Epithelial cell of prostate (primary cell): ENCODE measurements at places on chromosomes 4 and X.

- DNase-seq: no peak
Measured at GRCh38 chrX:23616361-23616760, 50.9 kb upstream of the PRDX4 start.

GRCh38 chrX:136064661-136065043, 79.4 kb downstream of the SLC9A6 start:
- DNase-seq: no peak

DNA sequence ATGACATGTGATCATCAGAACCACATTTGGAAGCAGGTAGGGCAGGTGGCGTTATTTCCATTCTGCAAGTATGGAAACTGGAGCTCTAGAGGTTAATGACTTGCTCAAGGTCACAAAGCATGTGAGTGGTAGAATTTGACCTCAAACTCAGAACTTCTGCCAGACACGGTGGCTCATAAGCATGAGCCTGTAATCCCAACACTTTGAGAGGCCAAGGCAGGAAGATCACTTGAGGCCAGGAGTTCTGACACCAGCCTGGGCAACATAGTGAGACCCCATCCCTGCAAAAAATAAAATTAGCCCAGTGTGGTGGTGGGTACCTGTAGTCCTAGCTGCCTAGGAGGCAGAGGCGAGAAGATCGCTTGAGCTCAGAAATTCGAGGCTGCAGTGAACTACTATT, 139.2 kb downstream of the PALLD start:
- no peak for DNase-seq

GRCh38 chrX:141320801-141321200, 78.5 kb upstream of the SPANXC start:
- no peak for DNase-seq

GRCh38 chrX:101219864-101220346, 319 bp downstream of the DRP2 start:
- DNase-seq: no peak

DNA sequence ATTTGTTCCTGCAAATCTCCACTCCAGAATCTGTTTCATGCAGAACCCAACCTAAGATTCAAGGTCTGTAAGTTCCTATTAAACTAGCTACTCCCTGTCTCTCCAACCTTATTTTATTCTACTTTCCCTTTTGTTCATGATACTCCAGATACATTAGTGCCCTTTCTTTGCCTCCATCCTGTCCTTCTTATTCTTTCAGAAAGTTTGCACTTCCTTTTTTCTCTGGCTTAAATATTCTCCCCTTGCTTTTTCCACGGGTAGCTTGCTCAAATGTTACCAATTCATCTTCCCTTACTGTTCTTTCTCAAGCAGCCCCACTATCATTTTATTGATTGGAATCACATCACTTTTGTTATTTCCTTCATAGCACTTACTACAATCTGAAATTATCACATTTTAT, 72.1 kb downstream of the CAMK2D start:
- DNase-seq: no peak

GRCh38 chr4:56981795-56982201, 3.1 kb downstream of the POLR2B start:
- no peak for DNase-seq

- DNase-seq: peak; percentile 24
Measured at GRCh38 chr4:61532336-61533000, 332.3 kb downstream of the ADGRL3 start.

DNA sequence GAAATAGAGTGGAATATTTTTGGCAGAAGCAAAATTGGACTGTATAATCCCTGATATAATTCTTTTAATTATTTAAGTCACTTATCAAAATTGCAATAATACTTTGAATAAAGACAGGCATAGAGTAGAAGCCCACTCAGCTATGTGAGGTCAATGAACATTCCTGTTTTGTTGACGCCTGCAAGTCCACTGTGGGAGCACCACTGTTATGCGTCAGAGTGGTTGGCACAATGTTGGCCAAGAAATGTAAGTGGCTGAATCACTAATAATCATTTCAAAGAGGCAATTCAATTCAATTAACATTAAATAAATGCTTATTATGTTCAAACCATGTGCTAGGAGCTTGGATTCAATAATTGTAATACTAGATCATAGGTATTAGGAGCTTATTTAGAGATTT, 221.0 kb downstream of the SPCS3 start:
- no peak for DNase-seq

DNA sequence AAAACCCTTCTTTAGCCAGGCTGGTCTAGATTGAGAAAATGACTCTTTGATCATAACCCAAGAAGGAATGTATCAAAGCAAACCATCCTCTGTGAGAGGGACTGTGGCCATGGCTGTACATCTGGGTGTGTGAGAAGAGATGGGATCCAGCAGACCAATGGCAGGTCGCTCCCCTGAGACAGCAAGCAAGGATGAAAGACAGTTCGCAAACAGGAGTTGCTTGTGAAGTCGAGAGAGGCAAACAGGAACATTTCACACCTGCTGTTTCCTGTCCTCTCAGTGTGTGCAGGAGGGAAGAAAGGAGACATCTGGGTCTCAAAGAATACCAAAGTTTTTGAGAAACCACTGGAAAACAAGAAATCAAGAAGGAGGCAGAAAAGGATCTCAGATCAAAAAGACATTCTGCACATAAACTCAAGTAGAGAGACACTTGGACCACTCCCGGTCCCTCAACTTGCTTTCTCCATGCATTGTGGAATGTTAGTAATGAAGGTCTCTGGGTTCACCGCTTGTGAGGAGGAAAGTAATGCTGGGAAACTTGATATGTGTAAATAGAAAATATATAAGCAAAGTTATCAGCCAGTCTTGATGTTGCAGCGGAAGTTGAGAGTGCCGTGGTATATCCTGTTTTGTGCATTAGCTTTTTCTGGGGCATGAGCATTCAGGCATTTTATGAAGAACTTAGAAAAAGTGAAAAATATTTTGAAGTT, 327.5 kb downstream of the BMPR1B start:
- DNase-seq: no peak

GRCh38 chrX:78314561-78314960, 12.8 kb downstream of the CYSLTR1 start:
- DNase-seq: peak; percentile 63

GRCh38 chr4:168868044-168868781, 141.8 kb downstream of the CBR4 start:
- DNase-seq: peak; percentile 55

- no peak for DNase-seq
Measured at GRCh38 chr4:161696944-161697343, 466.9 kb downstream of the FSTL5 start.

- DNase-seq: no peak
Measured at GRCh38 chrX:49155243-49155899, 7.2 kb upstream of the MAGIX start.

- no peak for DNase-seq
Measured at GRCh38 chr4:147730333-147730732, 1.6 kb upstream of the ARHGAP10 start.

DNA sequence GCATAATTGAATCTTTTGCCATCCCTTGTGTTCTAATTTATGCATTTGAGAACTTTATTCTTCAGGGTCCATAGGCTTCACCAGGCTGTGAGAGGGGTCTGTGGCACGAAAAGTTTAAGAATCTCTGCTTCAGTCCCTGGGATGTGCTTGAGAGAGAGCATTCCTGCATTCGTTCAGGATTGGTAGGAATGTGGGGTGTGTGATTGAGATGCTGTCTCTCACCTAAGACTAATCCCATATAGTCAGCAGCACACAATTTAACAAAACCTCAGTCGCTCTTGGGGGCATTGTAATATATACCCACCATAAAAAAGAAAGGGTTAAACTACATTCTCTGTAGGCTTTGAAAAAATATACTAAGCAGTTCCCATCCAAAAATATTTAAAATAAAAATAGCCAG, 41.7 kb downstream of the PTTG2 start:
- DNase-seq: no peak

GRCh38 chr4:80507507-80507906, 172.0 kb downstream of the CFAP299 start:
- DNase-seq: no peak

- no peak for DNase-seq
Measured at GRCh38 chr4:77473509-77473908, 132.1 kb upstream of the CXCL13 start.

DNA sequence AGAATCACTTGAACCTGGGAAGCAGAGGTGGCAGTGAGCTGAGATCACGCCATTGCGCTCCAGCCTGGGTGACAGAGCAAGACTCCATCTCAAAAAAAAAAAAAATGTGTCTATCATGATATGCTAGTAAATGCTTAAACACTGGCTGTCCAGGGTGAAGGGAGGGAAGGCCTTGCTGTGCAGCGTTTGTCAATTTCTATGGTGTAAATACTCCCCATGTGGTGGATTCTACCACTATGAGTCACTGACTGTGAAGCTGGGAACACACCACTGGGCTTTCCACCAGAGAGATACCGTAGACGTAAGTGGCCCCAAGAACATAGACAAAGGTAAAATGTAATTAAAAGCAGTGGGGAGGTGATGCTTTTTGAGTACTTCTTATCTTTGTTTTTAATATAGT, 51.3 kb upstream of the LEF1 start:
- no peak for DNase-seq

DNA sequence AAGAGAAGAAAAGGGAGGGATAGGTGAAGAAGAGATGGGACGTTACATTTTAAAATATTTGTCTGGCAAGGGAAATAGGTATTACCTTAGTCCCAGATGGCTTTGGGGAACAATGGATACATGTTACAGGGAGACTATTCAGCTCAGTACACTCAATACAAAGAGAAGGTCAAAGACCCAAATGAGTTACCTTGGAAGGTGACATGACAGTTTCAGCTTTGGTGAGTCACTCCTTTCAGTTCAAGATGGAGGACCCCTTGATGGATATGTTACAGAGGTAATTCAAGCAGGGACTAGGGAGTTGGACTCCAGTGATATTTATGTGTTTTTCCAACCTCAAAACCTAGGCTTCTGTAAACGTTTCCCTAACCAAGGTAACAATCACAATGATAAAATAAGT, 5.0 kb downstream of the NOA1 start:
- no peak for DNase-seq

DNA sequence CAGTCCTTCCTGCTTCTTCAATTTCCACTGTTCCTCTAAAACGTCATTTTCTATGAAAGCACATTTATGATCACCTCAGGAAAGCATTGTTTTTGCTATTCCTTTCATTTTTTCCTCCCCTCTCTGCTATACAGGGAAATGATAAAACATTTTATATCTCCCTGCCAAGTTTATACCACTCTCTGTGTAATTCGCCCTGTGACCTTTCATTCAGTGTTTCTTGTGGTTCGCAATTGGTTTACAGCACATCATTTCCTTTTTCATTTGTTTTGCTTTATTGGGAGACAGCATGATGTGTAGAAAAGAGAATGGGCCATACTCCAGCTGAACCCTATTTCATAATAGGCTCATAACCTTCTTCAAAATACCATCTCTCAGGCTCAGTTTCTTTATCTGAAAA, 99.9 kb upstream of the RAPGEF2 start:
- no peak for DNase-seq

- no peak for DNase-seq
Measured at GRCh38 chrX:1462596-1463251, 10.0 kb upstream of the ASMTL start.

GRCh38 chrX:94743478-94743877, 1069.5 kb downstream of the FAM133A start:
- DNase-seq: no peak

GRCh38 chr4:114527637-114528036, 71.0 kb upstream of the UGT8 start:
- DNase-seq: no peak

DNA sequence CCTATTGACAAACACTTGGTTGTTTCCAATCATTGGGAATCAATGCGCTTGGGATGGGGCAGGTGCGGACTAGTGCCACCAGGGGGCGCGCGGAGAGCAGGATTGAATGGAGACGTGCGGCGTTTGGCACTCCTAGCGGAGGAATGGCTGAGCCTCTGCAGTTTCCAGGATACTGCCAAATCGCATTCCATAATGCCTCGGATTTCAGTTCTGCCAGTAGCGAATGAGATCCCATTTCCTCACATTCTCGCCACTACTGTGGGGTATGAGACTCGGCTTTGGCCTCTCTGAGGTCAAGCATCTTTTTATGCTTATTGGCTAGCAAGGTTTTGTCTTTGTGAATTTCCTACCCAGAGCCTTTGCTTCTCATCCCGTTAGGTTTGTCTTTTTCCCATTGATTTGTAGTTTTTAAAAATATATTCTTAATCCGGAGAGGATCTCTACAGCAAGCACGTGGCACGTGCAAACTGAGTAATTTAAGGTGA, 28.7 kb downstream of the CLDN34 start:
- no peak for DNase-seq

- no peak for DNase-seq
Measured at GRCh38 chrX:50941638-50942037, 31.1 kb downstream of the BMP15 start.

DNA sequence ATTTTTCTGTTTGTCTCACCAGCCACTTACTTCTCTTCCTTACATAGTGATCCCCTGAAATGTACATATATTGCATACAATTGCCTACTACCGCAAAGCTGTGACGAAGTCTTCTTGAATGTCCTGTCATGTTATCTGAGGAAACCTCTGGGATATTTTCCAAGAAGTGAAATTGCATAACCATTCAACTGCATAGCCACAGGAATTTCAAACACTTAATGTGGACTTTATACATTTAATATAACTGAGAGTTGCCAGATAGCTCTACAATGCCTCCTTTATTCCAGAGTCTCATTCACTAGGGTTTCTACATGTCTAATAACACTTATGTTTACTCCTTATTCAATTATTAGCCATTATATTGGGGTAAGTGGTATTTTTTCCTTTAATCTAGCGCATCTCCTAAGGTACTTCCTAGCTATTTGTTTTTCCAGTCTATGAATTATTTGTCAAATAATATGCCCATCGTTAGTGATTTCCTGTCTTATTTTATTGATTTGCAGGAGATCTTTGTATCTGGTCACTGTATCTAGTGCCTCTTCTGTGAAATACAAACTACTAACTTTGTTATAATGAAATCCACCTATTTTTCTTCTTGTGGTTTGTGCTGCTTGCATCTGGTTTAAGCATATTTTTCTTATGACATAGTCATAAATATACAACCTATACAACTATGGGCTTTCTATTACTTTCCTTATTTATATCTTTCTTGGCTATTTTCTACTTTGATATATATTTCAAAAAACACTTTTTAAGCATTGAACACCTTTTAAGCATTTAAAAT, 69.2 kb upstream of the GRID2 start:
- peak; percentile 86 for DNase-seq

DNA sequence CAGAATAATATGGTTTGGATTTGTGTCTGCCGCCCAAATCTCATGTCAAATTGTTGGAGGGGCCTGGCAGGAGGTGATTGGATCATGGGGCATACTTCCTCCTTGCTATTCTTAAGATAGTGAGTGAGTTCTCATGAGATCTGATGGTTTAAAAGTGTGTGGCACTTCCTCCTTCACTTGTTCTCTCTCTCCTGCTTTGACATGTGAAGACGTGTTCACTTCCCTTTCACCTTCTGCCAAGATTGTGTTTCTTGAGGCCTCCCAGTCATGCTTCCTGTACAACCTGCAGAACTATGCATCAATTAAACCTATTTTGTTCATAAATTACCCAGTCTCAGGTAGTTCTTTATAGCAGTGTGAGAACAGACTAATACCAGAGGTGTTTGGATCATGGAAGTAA, 325.7 kb upstream of the GIMD1 start:
- DNase-seq: peak; percentile 43
